ENCODE measurements at places on chromosomes 2 and 18.

- DNase-seq: no peak
Measured at GRCh38 chr2:37333256-37333655, 8.6 kb upstream of the PRKD3 start.

- no peak for DNase-seq
Measured at GRCh38 chr2:25276569-25277465, 64.9 kb downstream of the DNMT3A start.

- DNase-seq: no peak
Measured at GRCh38 chr2:12636837-12637581, 79.7 kb upstream of the TRIB2 start.

- DNase-seq: no peak
Measured at GRCh38 chr2:3010001-3010400, 367.6 kb downstream of the EIPR1 start.

GRCh38 chr18:12318857-12319256 is 10.8 kb downstream of the TUBB6 start:
- no peak for DNase-seq

GRCh38 chr2:164412831-164413230 is 208.5 kb downstream of the GRB14 start:
- no peak for DNase-seq

DNA sequence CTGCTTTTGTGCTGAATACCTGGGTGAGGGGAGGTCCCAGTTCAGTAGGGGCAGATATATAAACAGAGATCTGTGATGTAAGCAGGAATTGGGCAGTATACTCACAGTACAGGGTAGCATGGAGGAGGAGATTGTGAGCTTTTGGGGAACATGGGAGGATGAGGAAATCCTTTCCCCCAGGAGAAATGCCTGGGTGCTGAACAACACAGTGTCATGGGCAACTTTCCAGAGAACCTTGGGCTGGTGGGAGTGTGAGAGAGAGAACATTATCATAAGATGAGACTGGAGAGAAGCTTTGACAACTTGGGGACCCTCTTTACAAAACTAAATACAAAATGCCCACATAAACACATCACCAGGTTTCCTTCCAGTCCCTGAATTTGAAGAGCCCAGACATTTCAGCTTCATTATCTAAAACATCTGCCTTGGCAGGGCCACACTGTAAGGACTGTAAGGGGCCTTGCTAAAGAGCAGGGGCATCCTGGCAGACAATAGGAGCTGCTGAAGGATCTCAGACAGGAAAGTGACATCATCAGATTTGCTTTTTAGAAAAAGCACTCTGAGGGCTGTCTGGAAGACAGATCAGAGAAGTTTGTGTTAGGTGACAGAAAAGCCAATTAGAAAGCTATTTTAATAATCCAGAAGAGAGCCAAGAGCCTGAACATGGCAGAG is 303.1 kb upstream of the FBXO11 start:
- no peak for DNase-seq
